HCEC 1CT (cell line): ENCODE measurements at places on chromosomes 13 and 19.

GRCh38 chr19:7853770-7854128 lies 20.4 kb downstream of the PRR36 start:
- no peak for DNase-seq

GRCh38 chr19:48968179-48968661 lies 3.1 kb downstream of the FTL start:
- no peak for DNase-seq

DNA sequence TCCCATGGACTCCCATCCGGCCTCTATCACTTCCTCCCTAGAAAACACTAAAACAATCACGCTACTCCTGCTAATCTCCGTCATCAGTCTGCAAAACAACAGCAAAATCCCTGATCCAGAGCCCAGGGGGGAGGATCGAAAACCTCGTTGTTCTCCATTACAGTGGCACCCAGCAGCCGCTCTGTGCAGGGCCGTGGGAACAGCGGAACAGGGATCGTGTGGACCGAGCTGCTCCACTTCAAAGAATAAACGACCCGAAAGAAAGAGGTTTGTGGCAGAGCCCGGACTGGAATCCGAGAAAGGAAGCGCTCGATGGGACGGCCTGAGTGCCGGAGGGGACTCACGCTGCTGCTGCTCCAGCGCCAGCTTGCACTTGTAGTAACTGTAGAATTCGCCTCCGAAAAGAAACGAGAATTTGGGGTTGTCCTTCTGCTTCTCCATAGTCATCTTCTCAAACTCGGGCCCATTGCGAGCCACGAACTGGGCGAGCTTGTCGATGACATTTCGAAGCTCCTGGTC lies 652 bp downstream of the CHERP start:
- peak; percentile 14 for DNase-seq

DNA sequence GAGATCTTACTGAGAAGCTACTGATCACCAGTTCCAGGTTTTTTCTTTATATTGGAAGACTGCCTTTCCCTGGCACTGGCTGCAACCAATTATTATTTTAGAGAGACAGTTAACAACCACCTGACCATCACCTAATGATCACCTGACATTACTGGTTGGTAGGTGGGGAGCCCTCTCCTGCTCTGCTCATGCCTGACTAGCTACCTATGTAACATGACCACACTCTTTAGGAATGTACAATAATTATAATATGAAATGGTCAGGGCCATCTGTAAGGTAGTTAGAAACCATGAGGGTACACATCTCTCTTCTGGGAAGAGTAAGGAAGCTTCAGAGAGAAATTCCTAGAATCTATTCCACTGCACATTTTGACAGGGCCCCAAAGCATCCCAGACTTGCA lies 59.0 kb upstream of the SCEL start:
- DNase-seq, result no peak

GRCh38 chr13:43783820-43784219 lies 3.0 kb downstream of the ENOX1 start:
- DNase-seq, result peak; percentile 72

- DNase-seq, result no peak
These were observed 1.5 kb upstream of the BAX start for GRCh38 chr19:48953141-48953540.

DNA sequence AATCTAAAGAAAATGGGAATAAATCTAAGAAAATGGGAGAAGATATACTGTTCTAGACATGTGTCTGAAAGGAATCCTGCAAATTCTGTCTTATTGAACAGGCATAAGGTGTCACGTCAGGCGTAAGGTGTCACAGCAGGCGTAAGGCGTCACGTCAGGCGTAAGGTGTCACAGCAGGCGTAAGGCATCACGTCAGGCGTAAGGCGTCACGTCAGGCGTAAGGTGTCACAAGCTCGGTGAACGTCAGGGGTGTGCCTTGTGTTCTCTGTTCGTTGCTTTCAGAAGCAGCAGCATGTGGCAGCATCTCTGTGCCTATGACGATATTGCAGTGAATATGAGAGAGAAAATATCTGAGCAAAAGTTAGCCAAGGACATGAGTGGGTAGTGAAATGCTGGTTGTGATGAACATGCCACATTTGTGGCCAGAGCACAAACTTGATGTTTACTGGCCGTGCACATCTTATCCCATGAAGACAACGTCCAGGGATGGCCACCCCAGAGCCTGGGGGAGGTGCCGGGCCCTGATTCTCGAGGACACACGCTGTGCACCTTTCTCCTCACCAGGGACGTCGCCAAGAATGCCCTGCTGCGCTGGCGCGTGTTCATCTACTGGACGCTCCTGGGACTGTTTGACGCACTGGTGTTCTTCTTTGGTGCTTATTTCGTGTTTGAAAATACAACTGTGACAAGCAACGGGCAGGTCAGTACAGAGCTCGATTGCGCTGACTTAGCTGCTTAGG lies 107.0 kb upstream of the MCF2L start:
- DNase-seq, result no peak

DNA sequence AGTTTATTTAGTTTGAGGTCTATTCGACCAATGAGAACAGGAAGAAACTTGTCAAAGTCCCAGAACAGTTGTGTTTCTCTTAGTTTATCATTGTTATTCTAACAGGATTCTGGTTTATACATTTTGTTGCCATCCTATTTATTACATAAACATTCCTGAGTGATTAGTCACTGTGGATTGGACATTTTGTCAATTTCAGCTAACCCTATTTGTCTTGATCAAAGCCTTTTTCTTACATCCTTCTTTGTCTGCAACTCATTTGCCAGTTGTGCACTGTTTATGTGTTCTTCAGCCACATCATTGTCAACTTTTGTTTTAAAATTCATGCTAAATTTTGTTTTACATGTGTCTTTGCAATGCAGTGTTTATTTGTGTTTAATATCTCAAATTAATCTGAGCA lies 886.0 kb upstream of the SLC10A2 start:
- no peak for DNase-seq

DNA sequence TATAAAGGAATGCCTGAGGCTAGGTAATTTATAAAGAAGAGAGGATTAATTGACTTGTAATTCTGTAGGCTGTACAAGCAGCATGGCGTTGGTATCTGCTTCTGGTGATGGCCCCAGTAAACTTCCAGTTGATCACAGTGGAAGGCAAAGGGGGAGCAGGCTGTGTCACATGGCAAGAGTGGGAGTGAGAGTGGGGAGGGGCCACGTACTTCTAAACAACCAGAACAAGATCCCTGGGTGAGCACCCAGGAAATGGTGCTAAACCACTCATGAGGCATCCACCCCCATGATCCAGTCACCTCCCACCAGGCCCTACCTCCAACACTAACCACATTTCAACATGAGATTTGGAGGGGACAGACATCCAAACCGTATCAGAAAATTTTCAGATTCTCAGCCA lies 3.0 kb upstream of the RNF113B start:
- no peak for DNase-seq

DNA sequence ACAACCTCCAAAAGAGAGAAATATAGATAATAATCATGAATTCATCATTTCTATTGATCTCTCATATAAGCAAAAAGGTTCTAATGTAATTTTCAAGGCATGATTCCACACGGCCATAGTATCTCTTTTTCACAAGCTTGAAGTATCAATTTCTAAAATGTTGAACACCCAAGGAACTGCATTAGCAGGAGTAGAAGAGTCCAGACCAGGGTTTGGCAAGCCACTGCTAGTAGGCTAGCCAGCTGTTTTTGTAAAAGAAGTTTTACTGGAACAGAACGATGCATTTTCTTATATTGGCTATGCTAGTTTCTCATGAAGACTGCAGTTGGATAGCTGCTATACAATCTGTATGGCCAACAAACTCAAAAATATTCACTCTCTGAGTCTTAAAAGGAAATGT lies 481.5 kb upstream of the MIR17HG start:
- DNase-seq, result no peak

DNA sequence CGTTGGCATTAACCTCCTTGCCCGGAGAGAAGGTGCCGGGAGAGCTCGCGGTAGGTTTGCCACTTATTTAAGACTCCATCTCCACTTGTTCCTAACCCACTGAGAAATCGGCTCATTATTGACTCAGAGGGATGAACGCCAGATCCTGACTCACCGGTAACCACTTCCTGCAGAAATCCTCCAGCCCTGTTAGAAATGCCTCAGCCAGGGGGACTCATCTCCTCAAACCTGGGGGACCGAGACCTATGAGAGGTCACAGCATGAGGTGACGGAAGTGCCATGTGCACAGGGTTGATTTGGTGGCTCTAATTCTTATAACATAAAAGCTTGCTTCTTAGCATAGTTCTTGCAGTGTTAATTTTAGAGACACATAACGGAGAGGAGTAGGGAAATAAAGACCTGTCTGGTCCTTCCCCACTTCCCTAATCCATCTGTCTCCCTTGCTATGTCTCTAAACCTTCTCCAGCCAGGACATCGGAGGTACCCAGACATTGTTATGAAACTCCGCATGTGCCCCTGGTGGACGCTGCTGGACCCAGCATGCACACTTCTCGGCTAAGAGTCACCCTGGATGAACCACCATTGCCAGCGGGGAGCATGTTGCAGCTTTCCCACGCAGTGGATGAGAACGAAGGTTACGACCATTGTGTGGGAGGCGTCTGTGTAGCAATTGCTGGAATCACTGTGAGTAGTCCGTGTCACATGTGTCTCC lies 158.9 kb downstream of the EFNB2 start:
- peak; percentile 72 for DNase-seq

DNA sequence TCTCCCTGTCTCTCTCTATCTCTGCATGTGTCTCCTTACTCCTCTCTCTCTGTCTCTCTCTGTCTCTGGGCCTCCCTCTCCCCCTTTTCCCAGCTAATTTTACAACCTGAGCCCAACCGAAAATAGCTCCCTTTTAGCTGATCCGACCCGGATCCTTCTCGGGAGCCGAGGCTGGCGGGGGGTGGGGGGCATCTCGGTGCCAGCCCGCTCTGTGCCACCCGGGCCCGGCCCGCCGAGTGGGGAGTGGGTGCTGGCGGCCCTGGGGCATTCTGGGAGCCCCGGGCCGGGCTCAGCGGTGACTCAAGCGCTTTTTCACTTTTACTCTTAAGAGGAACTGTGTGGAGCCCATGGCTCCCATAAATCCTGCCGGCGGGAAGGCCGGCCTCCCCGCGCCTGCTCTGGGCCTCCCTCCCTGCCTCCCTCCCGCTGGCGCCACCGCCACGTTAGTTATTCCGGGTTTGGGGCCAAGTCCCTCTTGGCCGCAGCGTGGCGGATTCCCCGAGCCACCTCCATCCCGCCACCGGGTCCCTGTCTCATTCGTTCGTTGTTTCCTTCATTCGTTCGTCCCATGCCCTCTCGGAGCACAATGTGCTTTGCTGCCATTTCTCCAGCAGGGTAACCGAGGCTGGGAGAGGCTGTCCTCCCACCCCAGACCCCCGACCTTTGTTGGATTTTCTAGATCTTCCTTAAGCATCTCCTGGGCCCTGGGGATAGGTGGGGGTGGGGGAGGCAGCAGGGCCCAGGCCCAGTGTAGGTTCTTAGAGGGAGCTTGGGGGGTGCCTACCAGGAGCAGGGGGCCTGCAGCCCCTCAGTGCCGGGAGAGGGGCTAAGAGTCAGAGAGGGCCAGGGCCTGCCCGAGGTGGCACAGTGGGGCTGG lies 3.2 kb downstream of the NFIC start:
- peak; percentile 67 for DNase-seq

GRCh38 chr13:46961719-46962118 lies 64.9 kb upstream of the HTR2A start:
- DNase-seq, result peak; percentile 77

DNA sequence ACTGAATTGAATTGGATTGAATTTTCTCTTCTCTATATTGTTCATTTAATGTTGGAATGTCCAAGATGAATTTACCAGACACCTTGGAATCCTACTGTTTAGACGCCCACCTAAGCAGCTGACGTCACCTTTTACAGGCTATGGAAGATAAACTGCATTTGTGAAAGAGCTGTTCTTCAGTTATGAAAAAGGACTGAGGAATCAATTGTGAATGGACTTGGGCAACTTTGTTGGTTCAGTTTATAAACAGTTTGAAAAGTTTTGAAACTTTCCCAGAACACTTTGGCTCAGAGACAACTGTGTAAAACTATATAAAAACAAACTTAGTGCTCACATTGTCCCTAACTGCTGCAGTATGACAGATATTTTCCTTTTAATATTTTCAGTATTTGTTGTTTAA lies 590.8 kb upstream of the SPRY2 start:
- no peak for DNase-seq

GRCh38 chr13:20489185-20489820 lies 36.4 kb downstream of the CRYL1 start:
- DNase-seq, result no peak

DNA sequence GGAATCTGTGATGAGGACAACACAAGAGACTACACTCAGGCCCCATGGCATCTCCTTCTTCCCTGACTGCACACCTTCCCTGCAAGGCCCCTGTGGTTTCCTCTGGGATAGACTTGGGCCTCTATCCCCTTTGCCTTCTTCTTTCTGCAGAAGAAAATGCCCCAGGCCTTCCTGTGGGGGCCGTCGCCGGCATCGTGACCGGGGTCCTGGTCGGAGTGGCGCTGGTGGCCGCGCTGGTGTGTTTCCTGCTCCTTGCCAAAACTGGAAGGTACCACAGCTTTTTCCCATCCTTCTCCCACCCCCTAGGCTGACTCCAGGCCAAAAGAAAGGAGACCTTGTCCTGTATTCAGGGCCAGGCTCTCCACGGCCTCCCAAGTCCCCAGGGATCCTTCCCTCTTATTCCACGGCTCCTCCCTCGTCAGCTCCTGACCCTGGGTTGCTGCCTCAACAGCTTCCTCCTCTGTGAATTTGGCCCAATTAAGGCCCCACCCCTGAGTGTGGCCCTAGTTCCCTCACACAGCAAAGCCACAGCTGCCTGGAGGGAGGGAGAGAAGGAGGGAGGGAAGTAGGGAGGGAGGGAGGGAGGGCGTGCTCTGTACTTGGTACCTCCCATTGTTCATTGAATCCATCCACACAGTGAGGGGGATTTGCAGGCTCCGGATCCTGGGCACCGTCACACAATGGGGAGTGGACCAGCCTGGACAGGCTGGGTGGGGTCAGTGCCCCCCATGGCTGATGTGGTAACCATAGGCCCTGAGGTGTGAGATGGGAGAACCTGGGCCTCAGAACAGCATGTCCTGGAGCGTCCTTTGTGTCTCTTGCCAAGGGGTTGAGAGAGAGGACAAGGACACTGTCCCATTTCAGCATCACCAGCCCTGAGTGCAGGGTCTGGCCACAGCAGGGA lies 12.5 kb downstream of the CEACAM3 start:
- DNase-seq, result no peak

- DNase-seq, result no peak
These were observed 983.4 kb downstream of the EFNB2 start for GRCh38 chr13:105552078-105552477.

DNA sequence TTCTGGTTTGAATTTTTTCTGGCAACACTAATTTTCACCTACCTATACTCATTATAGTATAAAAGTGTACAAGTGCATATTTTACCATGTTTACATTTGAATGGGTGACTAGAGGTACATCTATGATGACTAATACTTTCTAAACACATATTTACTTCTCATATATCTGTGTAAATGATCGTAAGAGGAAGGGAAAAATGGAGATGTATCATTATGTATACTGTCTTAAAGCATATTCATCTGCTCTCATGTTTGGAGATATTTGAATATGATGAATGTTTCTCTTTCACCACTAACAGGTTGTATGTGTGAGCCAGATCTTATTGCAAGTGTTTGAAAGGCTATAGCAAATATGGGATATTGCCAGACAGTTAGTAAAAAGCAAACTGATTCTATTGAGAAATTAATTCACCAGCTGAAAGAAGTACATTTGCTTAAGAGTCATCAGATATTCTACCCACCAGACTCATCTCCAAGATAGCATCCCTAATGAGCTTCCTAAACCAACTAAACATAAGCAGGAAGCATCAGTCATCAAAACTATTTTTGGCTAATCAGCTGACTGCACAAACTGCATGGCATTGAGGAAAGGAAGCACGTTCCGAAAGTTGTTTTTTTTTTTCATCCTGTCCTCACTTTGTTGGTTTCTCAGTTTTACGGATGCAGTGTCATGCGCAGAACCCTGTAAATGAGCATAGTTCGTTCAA lies 738.2 kb downstream of the GPC5 start:
- DNase-seq, result no peak
